Right renal cortex interstitium (tissue), 3 donors: ENCODE measurements at places on chromosomes 16 and 17. TPM values are rescaled to one million over a fixed set of nuclear protein-coding genes. Genes with fewer than 3 reads are reported as not detected.

DNA sequence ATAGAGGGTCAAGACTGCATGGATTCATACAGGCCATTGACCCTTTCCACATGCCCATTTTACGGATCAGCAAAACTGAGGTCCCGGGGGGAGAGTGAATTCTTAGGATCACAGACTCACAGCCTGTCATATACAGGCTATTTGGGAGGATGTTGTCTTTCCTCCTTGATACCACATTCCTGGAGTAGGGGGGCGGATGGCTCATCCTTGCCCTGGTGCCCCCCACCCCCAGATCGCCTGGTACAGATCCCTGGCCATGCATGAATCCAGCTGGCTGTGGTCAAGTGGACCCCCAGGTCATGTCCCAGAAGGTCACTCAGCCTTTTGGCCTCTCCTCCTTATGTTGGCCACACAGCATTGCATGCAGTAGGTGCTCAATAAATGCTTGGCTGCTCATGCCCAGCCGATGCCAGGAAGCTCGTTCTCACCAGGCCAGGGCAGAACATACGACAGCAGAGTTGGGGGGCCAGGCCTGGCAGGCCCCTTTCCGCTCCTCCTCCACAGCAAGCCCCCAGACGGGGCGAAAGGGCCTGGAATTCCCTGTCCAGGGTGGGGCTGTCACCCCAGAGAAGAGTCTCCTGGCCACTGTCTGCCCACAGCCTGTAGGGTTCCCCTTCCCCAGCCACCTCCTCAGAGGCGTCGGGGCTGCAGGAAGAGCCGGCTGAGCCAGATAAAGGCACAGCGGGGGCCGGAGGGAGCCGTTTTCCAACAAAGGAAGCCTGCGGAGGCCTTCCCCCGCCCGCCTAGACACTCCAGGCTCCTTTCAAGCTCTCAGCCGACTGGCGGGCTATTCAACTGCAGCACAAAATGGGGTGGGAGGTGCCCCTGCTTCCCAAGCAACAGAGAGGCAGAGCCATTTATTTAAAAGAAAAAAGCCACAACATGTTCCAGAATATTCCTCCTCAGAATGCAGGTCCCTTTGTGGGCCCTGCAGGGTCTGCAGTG is 215.7 kb upstream of the CIBAR2 start:
- no peak for DNase-seq

DNA sequence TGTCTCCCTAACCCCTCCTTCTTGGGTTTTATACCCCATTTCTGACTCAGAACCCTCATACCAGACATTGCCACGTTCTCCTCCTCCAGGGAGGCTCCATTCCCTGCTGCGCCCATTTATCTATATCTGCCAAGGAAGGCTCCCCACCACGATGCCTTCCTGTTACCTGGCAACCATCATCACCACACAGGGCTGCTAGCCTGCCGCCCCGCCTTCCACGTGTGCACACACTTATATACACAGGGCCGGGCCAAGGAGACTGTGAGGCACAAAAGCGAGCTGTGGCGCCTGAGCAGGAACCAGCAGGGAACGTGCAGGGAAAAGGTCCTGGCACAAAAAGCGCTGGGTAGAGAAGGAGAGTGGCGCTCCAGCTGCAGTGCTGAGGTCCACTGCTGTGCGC is 261.8 kb downstream of the CBLN1 start:
- DNase-seq, result no peak

Gene NPB
- 1.4 TPM for polyA plus RNA-seq

Gene GPR139
- not detected for polyA plus RNA-seq

Gene FOXL1
- polyA plus RNA-seq, result 14.1 TPM

- DNase-seq, result no peak
These were observed 16.7 kb upstream of the MYH10 start for GRCh38 chr17:8647202-8647601.

- DNase-seq, result no peak
These were observed 77.0 kb upstream of the CCL2 start for GRCh38 chr17:34178092-34178491.

Gene PRAC1
- polyA plus RNA-seq, result not detected

- no peak for DNase-seq
These were observed 238.0 kb downstream of the SNX29 start for GRCh38 chr16:12214509-12214908.
